NCI-H510A treated with DMSO at 0.1 percent for 48 hours (cell line): ENCODE measurements at places on chromosomes 2 and 18.

DNA sequence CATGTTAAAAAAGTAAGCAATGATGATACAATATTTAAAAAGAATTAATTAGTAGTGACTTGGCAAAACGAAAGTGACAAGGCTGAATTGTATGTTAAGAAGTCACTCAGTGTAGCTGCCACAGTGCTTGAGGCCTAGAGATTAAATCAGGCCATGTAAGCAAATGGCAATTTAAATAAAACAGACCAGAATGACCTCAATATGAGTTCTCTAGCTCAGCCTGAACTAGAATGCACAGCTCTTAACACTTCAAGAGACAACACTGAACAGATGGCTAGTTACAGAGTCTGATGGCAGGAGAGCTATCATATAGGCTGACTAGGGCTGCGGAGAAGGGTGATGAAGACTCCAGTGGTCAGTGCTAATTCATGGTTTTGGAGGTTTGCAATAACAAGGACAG is 117.9 kb upstream of the ZBTB14 start:
- DNase-seq = no peak

GRCh38 chr18:3129053-3129864 is 90.5 kb downstream of the MYOM1 start:
- DNase-seq = peak; percentile 73

- no peak for DNase-seq
These were observed 2.3 kb downstream of the CPS1 start for GRCh38 chr2:210558708-210559107.

- DNase-seq = no peak
These were observed 149.9 kb downstream of the ZNF236 start for GRCh38 chr18:76972241-76972640.

DNA sequence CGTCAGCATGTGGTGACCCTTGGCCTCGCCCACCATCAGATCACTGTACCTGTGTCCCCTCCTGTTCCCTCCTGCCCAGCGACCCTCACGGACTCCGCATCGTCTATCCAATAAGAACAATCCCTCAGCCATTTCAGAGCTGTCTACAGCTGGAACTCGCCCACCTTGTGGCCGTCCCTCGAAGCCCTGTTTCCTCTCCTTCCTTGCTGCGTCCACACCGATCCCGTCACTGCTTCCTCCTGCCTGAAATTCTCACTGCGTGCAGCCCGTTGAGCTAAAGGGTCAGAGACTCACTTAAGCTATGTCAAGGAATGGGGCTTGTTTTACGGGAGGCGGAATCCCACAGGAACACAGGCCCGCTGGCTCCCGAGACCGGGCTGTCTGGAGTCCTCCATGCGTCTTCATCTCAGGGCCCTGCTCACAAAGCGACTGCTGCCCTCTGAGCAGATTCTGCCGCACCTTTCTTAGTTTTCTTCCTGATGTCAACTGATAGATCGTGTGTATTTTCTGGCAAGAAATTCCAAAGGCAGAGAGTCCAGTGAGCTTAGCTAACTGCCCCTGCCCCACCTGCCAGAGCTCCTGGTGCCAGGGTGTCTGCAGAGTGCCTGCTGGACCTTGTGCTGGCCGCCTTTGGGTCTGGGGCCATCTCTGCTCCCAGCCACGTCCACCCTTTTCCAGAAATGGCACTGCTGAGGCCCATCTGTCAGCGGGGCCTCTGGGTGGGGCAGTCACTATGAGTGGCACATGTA is 35.3 kb downstream of the KLHL29 start:
- DNase-seq = no peak

- no peak for DNase-seq
These were observed 509.2 kb upstream of the SPHKAP start for GRCh38 chr2:228690681-228691080.

GRCh38 chr2:83725735-83726134 is 733.3 kb downstream of the SUCLG1 start:
- DNase-seq = no peak

GRCh38 chr2:16581241-16581640 is 84.4 kb downstream of the CYRIA start:
- no peak for DNase-seq

DNA sequence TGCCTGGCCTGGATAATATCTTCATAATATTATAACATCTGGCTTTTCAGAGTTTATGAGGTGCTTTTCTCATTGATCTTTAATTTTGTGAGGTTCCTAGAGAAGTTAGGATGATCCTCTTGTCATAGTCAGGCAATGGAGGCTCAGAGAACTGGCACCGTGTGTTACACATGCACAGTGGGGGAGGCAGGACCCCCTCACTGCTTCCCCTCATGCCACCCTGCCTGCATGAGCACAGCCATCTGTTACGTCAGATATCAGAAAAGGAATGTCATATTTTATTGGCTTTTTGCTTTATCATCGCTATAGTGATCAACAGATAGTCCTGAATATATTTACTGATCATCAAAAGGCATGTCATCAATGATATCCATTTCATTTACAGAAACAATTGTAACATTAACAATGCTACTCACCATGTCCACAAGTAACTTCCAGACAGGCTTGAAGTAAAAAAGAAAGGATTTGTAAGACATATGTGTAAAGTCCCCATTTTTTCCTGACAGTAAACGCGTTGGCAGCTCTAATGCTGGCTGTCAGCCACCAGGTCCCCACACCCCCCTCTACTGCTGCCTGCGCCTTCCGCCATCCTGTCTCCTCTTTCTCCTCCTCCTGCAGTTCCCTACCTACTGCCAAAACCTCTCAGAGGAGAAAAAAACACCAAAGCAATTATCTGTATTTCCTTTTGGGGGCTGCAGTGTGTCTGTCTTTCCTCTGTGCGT is 18.8 kb downstream of the ENOSF1 start:
- no peak for DNase-seq

DNA sequence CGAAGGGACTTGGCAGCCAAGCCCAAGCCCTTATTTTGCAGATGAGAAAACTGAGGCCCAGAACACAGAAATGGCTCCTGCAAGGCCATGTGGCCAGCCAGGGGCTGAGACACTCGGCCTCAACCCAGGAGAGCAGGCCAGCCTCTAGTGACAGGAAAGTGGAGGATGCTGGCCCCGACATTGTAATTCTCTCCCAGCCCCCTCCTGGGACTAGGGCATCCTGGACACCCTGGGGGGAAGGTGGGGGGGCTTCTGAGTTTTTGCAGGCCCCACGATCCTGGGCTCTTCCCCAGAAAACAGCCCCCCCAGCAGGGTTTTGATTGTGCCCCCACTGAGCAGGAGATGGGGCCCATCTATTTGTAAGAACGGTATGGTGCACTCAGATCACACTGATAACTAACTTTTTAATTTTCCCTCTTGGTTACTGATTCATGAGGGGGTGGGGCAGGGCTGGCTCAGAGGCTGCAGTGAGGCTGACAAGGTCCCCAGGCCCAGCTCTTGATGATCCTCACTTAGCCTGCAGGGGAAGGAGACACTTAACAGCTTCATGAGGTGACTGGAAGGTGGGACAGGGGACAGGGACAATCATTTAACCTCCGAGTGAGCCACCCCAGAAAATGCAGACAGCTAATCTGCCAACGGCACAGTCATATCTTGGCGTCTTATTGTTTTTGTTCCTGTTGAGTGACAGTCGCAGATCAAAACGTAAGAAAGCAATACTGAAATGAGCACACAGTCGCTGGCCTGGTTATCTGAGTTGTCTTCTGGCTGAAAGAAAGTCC is 18.9 kb downstream of the SMAD7 start:
- no peak for DNase-seq

DNA sequence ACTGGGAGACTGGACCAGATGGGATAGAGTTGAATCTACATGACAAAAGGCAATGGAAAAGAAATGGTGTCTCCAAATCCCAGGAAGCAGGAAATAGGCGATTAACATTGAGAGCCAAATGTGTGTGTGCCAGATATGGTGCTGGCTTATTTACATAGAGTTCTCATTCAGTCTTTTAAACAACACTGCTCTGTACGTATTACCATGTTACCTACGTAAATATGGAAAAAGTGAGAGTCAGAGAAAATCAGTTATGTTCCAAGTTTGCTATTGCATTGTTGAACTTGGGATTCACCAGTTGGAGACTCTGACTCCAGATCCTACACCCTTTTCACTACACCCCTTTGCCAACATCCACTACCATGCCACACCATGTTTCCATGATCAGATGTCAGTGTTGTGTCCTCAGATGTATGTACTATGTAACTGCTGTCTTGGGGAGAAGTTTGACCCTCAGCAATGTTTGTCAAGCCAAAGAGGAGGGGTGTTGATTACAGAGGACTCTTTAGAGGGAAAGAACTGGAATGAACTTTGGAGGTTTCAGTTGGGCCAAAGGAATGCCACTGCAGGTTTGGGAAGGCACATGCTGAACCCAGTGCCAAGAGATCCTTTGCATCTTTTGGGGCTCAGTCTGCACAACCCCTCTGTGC is 19.6 kb upstream of the GREB1 start:
- DNase-seq = no peak

- DNase-seq = no peak
These were observed 396.7 kb downstream of the CDH2 start for GRCh38 chr18:27780061-27780745.

GRCh38 chr2:152683400-152683799 is 33.9 kb downstream of the PRPF40A start:
- DNase-seq = no peak

- no peak for DNase-seq
These were observed 737.9 kb upstream of the SALL3 start for GRCh38 chr18:78241535-78242253.

DNA sequence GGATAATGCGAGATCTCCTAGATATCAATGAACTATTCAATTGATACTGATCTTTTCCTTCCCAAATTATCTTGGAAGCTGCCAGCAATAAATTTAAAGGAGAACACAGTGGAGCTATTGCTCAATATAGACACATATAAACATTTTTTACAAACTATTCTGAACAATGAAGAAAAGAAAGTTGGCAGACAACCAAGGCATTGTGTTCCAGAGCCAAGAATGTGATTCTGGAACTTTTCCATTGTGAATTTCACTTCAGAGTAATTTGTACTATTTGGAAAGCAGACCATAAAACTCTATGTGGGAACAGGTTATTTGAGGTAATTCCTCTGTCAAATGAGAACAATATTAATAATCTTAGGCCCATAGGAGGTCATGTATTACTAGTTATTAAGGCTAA is 588.2 kb downstream of the IRS1 start:
- DNase-seq = no peak
